ENCODE measurements at places on chromosomes 7 and 10.

GRCh38 chr7:29385214-29385814 is 178.3 kb upstream of the PRR15 start:
- no peak for DNase-seq

DNA sequence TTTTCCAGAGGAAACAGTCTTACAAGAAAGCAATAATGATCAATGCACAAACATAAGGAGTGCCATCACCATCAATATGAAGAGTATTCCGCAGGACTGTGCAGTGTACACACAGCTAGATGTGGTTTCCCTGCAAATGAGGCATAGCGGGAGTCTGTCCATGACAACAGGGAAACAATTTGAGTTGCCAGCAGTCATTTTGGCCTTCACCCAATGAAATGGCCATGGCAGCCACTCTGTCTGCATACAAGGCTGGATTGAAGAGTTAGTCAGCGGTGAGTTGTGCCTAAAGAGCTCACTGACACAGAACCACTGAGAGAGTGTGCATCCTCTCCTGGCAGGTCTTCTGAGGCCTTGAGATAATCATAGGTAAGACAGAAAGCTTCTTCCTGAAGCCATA is 303.3 kb downstream of the IPMK start:
- DNase-seq = no peak

DNA sequence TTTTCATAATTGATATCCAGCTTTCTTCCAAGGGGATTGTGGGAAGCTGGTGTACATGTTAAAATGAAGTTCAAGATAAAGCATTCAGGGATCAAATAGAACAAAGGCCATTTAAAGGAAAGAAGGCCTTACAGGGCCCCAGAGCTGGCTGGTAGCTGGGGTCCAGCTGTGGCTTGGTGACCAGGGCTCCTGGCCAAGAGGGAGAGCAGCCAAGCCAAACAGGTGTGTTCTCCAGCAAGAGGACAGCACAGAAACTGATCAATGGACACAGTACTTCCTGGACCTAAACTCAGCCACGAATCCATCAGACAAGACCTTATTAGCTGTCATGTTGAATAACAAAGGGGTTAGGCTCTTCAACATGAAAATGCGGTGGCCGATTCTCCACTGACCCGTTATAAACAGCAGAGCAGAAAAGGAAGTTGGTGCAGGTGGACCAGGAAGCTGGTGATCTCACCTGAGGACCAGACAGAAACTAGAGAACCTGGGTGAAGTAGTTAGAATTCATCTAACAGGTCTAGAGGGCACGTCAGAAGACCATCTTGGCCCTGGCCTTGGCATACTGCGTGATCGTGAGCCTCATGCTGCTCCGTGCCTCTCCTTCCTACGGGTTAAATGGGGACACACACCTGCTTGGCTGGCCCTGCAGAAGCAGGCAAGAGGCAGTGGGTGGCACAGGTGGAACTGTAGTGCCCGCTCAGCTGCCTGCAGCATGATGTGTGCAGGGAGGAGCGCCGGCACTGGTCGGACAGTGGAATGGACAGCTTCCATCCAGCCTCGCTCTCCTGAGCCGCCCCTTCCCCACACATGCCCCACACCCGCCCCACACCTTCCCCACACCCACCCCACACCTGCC is 53.8 kb downstream of the PARP12 start:
- no peak for DNase-seq

- no peak for DNase-seq
These were observed 282.9 kb downstream of the BICC1 start for GRCh38 chr10:58795560-58795959.

DNA sequence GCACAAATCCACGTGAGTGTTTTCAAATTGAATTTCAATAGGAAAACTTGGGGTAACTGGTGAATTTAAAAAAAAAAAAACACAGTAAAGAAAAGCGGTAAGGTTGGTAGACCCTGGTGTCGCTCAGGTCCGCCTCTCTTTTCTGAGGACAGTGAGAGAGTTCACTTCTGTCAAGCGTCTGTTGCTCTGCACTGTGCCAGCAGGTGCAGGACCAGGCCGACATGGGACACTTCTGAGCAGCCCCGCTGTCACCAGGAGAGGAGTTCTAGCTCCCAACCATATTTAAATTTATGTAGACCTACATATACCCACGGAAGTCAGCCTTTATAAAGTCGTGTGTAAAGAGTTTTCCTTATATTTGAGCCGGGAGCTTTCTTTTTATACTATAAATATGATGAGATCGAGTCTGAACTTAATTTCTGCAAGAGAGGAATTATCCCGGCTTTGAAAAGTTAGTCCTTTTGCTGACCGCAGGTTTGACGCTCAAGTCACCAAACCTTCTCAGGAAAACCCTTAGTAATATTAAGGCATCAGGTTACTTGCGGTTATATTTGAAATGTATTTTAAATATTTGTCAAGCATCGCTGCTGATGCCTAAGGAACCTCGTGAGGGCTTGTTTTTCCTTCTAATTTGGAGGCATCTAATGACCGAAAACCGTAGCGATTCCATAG is 531 bp downstream of the IKZF1 start:
- DNase-seq = peak; percentile 48

DNA sequence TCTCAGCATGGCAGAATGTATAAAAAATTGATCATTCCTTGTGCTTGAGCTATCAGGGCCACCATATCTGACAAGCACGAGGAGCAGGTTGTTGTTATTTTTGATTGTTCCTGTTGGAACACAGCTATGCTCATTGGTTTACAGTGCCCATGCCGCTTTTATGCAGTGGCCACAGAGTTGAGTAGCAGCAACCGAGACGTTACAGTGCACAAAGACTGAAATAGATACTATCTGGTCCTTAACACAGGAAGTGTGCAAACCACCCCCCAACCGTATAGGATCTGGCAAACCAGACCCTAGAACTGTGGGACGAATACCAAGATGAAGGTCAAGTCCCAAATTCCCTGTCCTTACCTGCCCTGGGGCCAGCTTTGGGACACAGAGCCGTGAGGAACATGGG is 216.6 kb downstream of the KLF6 start:
- DNase-seq = no peak

DNA sequence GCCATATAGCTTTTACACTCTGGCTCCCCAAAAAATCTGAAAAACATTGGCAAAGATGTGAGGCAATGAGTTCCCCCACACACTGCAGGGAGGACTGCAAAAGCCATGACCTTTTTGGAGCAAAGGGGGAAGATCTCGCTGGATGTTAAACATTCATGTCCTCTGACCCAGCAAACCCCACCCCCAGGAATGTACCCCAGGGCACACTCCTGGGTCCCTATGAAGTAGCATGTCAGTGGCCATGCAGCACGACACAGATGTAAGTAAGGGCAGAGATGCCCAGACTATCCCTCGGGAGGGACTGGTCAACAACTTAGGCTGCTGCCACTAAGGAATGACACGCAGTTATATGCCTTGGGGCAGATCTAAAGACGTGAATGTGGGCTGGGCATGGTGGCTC is 100.6 kb downstream of the DLG5 start:
- DNase-seq = no peak

DNA sequence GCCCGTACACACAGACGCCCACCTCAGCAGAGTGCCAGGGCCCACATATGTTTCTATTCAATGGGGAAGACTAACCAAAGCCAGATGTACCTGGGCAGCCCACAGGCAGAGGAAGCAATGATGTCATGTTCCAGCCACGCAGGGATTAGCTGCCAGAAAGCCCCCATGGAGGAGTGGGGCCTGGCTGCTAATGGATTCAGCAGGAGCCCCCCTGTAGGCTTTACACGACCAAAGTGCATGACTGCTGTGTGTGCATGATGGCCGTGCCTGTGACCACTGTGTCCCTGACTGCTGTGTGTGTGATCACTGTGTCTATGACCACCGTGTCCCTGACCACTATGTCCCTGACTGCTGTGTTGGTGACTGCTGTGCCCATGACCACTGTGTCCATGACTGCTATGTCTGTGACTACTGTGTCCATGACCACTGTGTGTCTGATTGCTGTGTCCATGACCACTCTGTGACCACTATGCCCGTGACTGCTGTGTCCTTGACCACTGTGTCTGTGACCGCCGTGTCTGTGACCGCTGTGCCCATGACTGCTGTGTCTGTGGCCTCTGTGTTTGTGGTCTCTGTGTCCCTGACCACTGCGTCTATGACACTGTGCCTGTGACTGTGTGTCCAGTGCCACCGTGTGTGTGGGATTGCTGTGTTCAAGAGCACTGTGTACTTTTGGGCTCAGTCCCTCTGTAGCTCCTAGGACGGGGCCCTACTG is 409.3 kb downstream of the RPS24 start:
- no peak for DNase-seq

DNA sequence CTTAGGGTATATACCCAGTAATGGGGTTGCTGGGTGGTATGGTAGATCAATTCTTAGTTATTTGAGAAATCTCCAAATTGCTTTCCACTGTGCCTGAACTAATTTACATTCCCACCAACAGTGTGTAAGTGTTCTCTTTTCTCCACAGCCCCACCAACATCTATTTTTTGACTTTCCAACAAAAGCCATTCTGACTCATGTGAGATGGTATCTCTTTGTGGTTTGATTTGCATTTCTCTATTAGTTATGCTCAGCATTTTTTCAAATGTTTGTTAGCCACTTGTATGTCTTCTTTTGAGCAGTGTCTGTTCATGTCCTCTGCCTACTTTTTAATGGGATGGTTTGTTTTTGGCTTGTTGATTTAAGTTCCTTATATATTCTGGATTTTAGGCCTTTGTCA is 66.4 kb downstream of the MGAM2 start:
- DNase-seq = no peak

DNA sequence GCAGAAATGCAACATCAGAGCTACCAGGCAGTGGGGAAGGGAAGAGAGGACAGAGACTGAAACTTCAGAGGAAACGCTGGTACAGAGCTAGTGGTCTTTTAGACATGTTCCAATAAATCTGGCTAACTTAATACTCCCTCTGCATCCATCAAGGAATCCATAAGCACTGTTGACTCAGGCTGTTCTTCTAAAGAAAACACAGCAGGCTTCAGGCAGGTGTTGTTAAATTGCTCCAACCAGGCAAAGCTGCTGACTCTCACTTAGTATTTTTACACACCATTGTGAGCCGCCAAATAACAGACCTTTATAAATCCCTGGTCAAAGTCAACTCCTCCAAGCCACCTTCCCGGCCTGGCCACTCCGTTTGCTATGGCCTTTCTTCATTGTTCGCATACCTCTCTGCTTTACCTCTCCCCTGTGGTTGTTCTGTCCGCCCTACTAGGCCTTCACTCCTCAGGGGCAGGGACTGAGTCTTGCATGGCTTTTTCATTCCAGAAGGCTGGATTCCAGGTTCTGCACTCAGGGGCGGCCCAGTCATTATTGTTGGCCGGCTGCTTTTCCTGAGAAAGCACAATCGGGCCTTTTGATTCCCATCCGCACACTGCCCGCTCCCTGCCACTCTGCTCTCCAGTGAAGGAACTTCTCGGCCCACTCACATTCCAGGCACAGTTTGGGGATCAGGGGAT is 18.4 kb downstream of the CREB3L2 start:
- no peak for DNase-seq

GRCh38 chr10:62005687-62006086 is 104.2 kb downstream of the ARID5B start:
- DNase-seq = no peak

DNA sequence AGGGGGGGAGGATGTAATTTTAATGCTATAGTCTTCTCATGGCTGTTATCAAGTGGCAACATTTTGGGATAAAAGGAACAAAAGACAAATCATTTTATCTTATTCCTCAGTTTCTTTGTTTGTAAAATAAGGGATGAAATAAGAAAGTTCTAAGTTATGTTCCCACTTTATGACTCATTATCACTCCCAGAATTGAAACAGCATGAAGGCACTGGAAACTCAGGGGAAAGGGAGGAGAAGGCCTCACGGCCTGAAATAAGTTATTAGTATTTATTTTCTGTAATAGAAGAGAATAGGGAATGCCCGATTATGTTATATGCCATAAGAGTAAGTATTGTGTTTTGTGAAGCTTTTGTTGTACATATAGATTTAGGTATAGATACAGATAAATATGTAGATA is 85.0 kb upstream of the NAMPT start:
- no peak for DNase-seq

GRCh38 chr7:117200132-117200531 is 122.7 kb downstream of the WNT2 start:
- DNase-seq = no peak

DNA sequence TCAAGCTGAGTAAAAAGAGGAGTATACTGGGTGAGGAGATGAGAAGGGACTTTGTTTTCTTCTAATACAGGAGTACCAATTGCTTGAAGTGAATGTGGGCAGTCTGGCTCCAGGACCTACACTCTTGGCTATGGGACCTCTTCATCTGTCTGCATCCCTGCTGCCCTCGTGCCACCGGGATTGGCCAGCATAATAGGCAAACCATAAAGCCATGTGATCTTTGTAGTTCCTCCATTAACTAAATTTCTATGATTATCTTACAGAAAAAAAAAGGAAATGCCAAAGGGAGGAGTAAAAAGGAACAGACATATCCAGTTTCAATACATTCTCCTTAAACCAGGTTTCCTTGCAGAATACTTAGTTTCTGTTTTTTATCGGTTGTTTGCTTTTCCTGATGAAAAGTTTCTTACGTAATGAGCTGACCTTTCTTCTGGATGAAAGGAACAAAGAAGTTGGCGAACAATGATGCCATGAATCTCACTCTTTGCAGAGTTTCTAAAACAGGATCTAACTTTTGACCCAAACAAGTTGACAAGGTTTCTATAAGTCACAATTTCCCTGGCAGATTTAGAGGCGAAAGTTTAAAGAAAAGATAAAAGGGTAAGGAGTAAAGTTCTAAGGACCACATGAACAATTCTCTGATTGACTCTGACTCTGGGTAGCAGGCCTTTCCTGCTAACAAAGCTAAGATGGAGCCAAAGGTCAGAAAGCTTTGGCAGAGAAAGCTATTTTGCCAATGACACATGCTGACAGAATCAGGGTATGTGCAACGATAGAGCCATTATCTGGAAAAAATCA is 54.1 kb downstream of the LAMB1 start:
- DNase-seq = no peak

DNA sequence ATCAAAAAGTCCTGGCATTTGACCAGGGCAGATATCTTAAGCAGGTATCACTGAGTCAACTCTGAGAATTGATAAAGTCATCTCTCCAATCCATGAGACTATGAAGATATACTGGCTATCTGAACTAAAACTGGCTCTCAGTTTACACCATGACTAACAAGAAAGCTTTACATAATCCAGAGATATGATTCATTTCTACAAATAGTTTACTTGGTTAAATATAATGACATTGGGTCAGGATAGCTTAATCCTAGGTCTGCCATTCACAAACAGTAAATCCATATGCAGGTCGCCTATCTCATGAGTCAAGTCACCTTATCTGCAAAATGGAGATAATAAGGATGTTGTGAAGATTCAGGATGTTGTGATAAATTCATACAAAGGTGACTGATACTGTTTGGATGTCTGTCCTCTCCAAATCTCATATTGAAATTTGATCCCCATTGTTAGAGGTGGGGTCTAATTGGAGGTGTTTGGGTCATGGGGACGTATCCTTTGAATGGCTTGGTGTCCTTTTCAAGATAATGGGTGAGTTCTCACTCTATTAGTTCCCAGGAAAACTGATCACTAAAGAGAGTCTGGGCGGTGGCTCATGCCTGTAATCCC is 117.4 kb downstream of the JMJD1C start:
- DNase-seq = no peak
